Gastrocnemius medialis (tissue), 4 donors: ENCODE measurements at places on chromosomes 2 and 18.

DNA sequence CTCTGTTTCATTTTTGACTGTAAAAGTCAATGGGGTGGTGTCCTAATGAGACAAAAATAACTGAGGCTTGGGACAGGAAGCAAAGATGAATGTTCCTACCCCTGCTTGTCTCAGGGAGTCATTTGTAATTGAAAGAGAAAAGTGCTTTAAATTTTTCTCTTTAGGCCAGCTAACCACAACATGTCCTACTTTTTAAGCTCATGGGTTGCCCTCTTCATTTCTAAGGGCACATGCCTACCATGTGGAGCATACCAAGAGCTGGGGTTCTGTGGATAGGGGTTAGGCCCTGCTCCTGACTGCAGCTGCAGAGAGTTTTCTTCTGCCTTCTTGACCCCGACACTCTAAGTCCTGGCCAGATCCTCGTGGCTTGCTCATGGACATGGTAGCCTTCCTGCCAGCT is 96.8 kb upstream of the ARL4C start:
- no peaks in the 10 kb centered on the region for H3K4me1 ChIP-seq
- H3K36me3 ChIP-seq, result no peaks in the 10 kb centered on the region
- no peak overlapping the region for H3K27ac ChIP-seq

GRCh38 chr2:88659538-88659915 is 31.9 kb upstream of the RPIA start:
- no peaks in the 10 kb centered on the region for H3K27me3 ChIP-seq
- H3K27ac ChIP-seq, result peak overlapping the region; percentile 91
- peak; percentile 87 for DNase-seq
- H3K4me3 ChIP-seq, result peak overlapping the region; percentile 51
- H3K36me3 ChIP-seq, result no peaks in the 10 kb centered on the region

DNA sequence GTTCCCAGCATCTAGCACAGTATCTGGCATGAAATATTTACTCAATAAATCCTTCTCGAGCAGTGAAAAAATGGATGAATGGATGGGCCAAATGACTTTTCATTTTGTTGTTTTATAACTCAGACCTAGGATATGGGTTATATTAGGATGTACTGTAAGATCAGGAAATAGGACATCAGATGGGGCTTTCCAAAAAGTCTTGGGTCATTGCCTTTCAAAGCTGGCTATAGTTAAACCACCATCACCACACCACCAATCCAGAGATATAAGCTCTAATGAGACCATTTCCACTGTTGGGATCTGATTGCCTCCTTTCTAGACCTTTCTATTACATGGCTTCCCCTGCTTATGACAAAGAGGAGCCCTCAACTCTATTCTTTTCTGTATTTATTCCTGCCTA is 525.0 kb upstream of the TCF4 start:
- H3K4me3 ChIP-seq, result no peak overlapping the region
- no peaks in the 10 kb centered on the region for H3K27me3 ChIP-seq
- H3K27ac ChIP-seq, result no peak overlapping the region
- peaks cover 4% of the 10 kb centered on the region for H3K4me1 ChIP-seq

DNA sequence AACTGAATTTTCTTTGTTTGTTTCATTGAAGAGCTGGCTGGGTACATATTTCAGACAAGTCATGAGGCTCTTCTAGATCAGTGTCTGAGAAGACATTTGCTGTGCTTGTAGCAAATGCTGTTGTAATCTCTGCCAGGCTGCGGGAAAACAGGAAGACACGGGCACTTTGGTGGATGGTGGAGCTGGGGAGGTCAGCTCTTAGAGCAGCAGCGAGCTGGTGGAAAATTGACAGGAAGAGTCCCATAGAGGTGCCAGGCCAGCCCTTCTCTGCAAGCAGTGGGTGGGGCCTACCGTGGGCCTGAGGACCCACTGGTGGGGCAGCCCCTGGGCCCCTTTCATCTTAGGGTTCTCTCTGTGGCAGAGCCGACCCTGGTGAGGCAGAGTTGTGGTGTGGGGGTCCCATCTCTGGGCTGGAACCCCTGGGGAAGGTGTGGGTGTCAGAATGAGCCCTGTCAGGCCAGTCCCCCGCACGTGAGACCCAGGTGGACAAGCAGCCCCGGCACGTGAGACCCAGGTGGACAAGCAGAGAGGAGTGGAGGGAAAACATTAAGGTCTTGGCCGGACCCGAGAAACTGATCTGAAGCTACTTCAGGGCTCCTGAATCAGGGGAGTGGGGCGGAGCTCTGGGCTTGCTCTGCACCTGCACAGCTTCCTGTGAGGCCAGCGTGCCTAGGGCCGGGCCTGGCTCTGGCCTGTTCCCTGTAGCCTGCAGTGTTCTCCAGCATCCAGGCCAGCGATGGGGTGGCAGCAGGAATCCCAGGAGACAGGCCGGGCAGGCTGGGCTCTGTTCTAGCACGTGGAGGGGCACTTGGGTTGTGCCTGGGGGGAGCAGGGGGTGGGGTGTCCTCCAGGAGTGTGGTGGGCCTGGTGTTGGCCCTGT is 273.5 kb upstream of the HDAC4 start:
- no peak for DNase-seq
- no peaks in the 10 kb centered on the region for H3K36me3 ChIP-seq
- no peaks in the 10 kb centered on the region for H3K27me3 ChIP-seq
- H3K4me3 ChIP-seq, result no peak overlapping the region

DNA sequence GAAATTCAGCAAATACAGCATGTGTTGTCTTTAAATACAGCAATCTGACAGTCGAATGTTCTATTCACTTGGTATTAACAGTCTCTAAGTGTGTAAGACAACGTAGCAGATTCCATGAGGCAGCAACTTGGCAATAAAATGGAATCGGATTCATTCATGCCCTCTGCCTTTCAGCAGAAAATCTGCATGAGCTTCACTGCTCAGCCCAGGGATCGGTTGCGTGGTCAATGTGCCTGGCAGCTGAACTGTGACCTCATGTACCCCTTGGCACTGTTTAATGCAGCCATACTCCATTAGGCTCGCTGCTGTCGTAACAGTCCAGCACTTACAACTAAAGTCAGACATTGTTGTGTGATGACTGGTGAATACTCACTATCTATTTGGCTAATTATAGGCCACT is 17.7 kb upstream of the RGPD4 start:
- no peaks in the 10 kb centered on the region for H3K27me3 ChIP-seq
- no peak for DNase-seq
- H3K4me1 ChIP-seq, result peaks cover 7% of the 10 kb centered on the region

GRCh38 chr2:28678944-28679343 is 72.7 kb upstream of the PPP1CB start:
- H3K27ac ChIP-seq, result peak overlapping the region; percentile 76
- DNase-seq, result no peak
- H3K27me3 ChIP-seq, result no peaks in the 10 kb centered on the region
- H3K36me3 ChIP-seq, result no peaks in the 10 kb centered on the region

DNA sequence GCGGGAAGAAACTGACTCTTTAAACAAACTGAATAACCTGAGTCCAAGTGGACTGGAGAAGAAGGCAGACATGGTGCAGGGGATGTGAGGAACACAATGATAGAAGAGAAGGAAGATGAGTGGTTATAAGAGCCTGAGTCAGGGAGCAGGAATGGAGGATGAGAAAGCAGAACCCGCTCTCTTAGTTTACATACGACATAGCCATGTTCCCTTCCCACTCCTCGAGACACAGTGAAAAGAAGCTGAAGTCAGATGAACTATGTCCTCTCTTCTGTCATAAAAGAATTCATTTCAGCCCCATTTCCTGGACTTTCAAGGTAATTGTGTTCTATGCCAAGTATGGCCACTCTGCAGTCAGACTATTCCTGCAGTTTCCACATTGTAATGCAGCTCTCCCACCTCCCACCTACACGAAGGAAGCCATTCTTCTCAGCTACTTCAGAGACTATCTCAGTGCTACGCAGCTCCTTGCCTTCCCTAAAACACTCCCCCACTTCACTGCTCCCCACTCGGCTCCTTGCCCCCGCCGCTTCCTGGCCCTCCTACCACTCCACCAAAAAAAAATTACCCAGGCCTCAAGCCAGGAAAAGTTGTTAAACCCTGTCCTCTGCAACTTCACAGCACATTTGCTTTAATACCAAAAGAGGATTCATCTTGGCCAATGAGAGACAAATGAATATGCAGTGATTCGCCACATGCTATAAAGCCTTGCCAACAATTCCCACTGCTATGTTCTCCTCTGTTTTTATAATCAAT is 323.4 kb upstream of the EPHA4 start:
- no peaks in the 10 kb centered on the region for H3K27me3 ChIP-seq
- H3K4me1 ChIP-seq, result no peaks in the 10 kb centered on the region
- no peaks in the 10 kb centered on the region for H3K36me3 ChIP-seq
- no peak for DNase-seq

GRCh38 chr18:68220458-68220857 is 494.4 kb downstream of the TMX3 start:
- no peaks in the 10 kb centered on the region for H3K27me3 ChIP-seq
- no peak for DNase-seq
- H3K4me3 ChIP-seq, result no peak overlapping the region
- no peak overlapping the region for H3K27ac ChIP-seq
- H3K4me1 ChIP-seq, result no peaks in the 10 kb centered on the region
- H3K36me3 ChIP-seq, result no peaks in the 10 kb centered on the region

- DNase-seq, result peak; percentile 86
- H3K27me3 ChIP-seq, result no peaks in the 10 kb centered on the region
- peaks cover 15% of the 10 kb centered on the region for H3K4me1 ChIP-seq
- peak within 1 kb of the TSS; percentile 74 for H3K4me3 ChIP-seq
These were observed at the start of gene KCTD18 for GRCh38 chr2:200509612-200510433. TSS of gene KCTD18 (minus strand) at chr2:200510068. CDS start at chr2:200507016, 3,052 bp downstream.

DNA sequence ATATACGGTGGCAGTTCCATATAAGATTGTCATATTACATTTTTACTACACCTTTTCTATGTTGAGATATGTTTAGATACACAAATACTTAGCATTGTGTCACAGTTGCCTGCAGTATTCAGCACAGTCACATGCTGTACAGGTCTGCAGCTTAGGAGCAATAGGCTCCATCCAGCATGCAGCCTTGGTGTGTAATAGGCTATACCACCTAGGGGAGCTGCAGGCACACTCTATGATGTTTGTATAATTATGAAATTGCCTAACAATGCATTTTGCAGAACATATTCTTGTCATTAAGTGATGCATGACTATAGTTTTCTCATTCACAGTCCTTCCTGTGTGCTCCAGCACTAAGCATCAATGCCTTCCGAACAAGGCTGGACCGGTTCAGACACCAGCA is 133.4 kb downstream of the NDUFA10 start:
- no peak overlapping the region for H3K27ac ChIP-seq
- no peaks in the 10 kb centered on the region for H3K4me1 ChIP-seq
- H3K4me3 ChIP-seq, result no peak overlapping the region
- H3K27me3 ChIP-seq, result no peaks in the 10 kb centered on the region
- H3K36me3 ChIP-seq, result no peaks in the 10 kb centered on the region

- no peak for DNase-seq
- H3K4me1 ChIP-seq, result peaks cover 57% of the 10 kb centered on the region
- H3K36me3 ChIP-seq, result no peaks in the 10 kb centered on the region
These were observed 55.2 kb downstream of the MBP start for GRCh38 chr18:77077401-77077800.

DNA sequence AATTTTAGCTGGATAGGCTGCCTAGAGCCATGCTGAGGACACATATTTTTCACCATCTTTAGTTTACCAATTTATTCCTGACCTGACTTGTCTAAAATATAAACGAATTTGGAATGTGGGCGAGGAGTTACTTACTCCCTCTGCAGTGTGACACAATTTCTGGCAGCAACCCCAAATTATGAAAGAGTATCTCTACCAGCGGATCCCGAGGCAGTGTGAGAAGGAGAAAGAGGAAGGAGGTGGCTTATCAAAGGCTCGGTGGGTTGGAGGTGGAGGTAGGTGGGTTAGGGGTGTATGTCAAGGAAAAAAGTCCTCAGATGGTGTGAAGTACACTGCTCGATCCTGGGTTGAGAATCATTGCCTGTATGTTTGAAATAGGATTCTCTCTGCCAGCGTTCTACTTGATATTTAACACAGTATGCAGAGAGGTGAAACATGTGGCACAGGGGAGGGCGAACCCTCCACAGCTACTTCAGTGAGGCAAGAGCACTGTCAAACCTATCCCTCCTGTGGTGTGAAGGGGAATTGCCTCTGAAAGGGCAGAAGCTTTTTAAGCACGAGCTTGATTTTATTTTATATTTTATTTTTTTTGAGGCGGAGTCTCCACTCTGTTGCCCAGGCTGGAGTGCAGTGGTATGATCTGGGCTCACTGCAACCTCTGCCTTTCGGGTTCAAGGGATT is 76.0 kb downstream of the RFTN2 start:
- no peak overlapping the region for H3K4me3 ChIP-seq
- no peak for DNase-seq
- H3K27ac ChIP-seq, result no peak overlapping the region
- H3K4me1 ChIP-seq, result no peaks in the 10 kb centered on the region

DNA sequence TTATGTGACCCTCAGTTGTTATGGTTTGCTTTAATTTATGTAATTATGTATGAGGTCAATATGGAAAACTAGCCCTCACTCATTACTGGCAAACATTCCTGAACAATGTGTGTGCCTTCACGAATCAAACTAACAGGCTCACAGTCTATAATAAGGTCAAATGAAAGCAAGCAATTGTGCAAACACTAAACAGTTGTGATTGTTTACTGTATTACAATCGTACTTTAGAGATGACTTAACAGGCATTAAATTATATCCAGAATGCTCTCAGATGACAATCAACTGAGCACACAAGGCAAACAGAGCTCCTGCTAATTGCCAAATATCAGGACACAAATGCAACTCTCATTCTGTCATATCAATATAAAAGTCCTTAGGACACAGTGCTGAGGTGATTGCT is 29.5 kb downstream of the COL5A2 start:
- no peak for DNase-seq
- H3K36me3 ChIP-seq, result no peaks in the 10 kb centered on the region
- H3K27me3 ChIP-seq, result no peaks in the 10 kb centered on the region
- H3K27ac ChIP-seq, result no peak overlapping the region
- H3K4me3 ChIP-seq, result no peak overlapping the region

DNA sequence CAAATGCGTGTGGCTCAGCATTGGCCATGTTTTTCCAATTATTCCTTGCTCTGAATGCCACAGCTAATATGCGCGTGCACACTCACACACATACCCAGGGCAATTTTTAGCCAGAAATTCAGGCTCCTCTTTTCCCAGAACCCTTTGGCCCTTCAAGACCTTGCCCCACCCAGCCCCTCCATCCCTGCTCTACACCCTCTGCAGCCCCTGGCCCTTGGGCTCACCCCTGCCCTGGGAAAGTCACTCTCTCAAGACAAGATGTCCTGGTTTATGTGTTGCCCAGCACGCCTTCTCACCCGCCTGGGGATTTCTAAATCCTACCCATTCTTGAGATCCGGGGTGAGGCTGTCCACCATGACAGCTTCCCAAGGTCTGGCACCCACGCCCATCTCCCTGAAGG is 319.7 kb downstream of the CYP26B1 start:
- peaks cover 14% of the 10 kb centered on the region for H3K4me1 ChIP-seq
- DNase-seq, result no peak

GRCh38 chr2:133326652-133327397 is 241.4 kb downstream of the NCKAP5 start:
- H3K4me3 ChIP-seq, result no peak overlapping the region
- H3K4me1 ChIP-seq, result no peaks in the 10 kb centered on the region
- no peak overlapping the region for H3K27ac ChIP-seq
- no peaks in the 10 kb centered on the region for H3K27me3 ChIP-seq
- no peak for DNase-seq
- H3K36me3 ChIP-seq, result no peaks in the 10 kb centered on the region

- no peak overlapping the region for H3K27ac ChIP-seq
- no peak for DNase-seq
These were observed 40.0 kb downstream of the STEAP3 start for GRCh38 chr2:119263656-119264055.

- no peak overlapping the region for H3K27ac ChIP-seq
- H3K4me3 ChIP-seq, result no peak overlapping the region
- no peaks in the 10 kb centered on the region for H3K27me3 ChIP-seq
These were observed 245.8 kb downstream of the ETAA1 start for GRCh38 chr2:67642961-67643360.

GRCh38 chr2:85756822-85757435 is 3.1 kb downstream of the ATOH8 start:
- H3K27me3 ChIP-seq, result no peaks in the 10 kb centered on the region
- H3K4me1 ChIP-seq, result peaks cover 77% of the 10 kb centered on the region
- no peak for DNase-seq
- H3K27ac ChIP-seq, result peak overlapping the region; percentile 93
- H3K4me3 ChIP-seq, result peak overlapping the region; percentile 89
- no peaks in the 10 kb centered on the region for H3K36me3 ChIP-seq
